ENCODE measurements at places on chromosomes 1 and 21.

DNA sequence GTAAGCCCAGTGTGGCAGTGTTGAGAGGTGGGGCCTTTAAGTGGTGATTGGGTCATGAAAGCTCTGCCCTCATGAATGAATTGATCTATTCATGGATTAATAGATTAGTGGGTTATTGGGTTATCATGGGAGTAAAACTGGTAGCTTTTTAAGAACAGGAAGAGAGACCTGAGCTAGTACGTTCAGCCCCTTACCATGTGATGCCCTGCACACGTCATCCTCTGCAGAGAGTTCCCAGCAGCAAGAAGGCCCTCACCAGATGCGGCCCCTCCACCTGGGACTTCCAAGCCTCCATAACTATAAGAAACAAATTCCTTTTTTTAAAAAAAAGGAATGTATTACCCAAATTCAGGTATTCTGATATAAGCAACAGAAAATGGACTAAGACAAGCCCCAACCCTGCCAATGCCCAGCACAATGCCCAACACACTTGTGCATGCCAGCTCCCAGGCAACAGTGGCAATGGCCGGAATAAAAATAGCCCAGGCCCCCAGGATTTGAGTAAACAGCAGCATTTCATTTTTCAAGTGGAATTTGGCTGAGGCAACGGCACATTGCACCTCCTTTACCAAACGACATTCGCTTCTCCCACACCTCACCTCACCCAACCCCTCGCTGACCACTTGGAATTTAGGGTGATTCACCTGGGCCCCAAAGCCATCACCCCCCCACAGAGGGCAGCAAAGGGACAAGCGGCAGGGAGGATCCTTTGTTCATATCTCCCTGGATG lies 215.9 kb downstream of the TOMM20 start:
- no peak for DNase-seq

GRCh38 chr1:214445831-214446614 lies 105.4 kb downstream of the PTPN14 start:
- DNase-seq, result peak; percentile 98

GRCh38 chr21:17507591-17507990 lies 5.3 kb upstream of the CXADR start:
- DNase-seq, result no peak

- no peak for DNase-seq
Observed at GRCh38 chr1:5981009-5981380, 11.2 kb downstream of the NPHP4 start.

- DNase-seq, result peak; percentile 86
Observed at GRCh38 chr1:55894521-55894920, 679.4 kb upstream of the USP24 start.

- DNase-seq, result peak; percentile 73
Observed at GRCh38 chr1:111516005-111516535, 12.6 kb upstream of the ADORA3 start.

DNA sequence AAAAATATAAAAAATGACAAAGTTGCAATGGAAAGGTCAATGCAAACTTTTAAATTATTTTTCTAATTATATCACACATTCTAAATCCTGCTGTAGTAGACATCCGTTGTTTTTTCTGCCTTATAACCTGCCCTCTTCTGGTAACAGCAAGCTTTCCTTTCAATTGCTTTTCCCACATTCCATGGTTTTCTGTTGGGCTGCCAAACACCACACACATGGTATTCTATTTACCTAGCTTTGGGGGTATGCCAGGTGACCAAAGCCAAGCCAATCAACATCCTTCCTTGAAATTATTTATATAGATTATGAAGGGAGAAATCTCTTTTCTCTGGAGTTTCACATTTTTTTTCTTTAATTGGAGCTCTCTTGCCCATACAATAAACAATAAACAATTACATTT lies 3.4 kb upstream of the LAMC1 start:
- DNase-seq, result peak; percentile 52

GRCh38 chr1:243735457-243735856 lies 114.6 kb downstream of the AKT3 start:
- no peak for DNase-seq

DNA sequence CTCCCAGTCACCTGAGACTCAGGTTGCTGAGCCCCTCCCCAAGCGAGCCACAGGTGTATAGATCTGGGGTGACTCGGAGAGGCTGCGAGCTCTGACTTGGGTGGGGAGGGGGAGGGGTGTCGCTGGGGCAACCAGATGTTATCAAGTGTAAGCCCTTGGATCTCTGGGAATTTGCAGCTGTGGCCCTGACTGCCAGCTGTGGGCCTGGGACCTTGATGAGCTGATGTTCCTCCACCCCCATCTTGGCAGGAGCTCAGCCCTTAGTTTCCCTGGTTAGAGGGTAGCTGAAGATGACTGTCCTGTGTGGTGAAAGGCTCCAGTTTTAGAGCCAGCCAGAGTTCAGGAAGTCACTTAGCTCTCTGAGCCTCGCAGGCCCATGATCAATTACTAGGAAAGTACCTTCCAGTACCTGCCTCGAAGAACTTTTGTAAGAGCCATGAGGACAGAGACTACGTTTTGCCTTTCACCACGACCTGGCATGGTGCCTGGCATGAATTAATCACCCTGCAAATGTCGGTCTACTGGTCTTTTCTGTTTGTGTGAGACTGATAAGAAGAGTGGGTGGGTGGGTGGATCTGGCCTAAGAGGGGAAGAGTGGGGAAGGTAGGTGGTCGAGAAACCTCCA lies 55.8 kb downstream of the YARS1 start:
- peak; percentile 73 for DNase-seq

DNA sequence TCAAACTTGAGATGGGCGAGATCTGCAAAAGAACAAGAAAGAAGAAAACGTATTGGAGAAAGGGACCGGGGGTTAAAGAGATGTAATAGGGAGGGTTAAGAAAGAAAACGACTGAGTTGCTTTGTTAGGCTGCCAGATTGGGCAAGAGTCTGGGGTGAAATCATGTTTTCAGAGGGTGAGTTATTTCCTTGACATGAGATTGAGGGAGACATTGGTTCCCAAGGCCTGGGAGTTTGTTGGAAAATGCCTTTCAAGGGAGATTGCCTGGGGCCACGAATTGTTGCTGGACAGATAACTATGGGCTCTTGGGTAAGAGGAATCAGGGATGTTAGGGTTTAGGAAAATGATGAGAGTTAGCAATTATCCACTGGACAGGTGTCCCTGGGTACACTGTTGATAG lies 776 bp upstream of the CADM3 start:
- DNase-seq, result peak; percentile 39

GRCh38 chr21:41064334-41064791 lies 103.6 kb upstream of the BACE2 start:
- DNase-seq, result no peak

- peak; percentile 55 for DNase-seq
Observed at GRCh38 chr21:29499734-29500343, 201.1 kb downstream of the BACH1 start.

GRCh38 chr1:78370356-78370755 lies 120.4 kb upstream of the PTGFR start:
- DNase-seq, result peak; percentile 91

DNA sequence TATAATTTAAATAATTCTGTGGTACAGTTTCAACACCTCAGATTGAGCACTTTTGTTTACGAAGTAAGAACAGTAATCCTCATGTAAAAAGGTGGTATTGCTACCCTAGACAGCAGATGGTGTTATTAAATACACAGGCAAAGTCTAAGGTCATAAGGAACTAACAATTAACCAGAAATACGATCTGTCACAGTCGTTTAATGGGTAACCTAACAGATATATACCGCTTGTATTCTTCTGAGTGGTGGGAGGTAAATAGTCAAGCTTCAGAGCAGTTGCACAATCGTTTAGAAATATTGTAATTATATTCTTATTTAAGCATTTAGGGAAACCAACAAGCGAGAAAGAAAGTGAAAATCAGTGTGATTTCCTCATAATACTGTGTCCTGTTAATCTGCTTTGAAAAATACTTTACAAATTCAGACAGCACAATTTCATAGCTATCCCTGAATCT lies 9.8 kb upstream of the IRF2BP2 start:
- no peak for DNase-seq

- no peak for DNase-seq
Observed at GRCh38 chr1:30311749-30312148, 411.6 kb downstream of the MATN1 start.

DNA sequence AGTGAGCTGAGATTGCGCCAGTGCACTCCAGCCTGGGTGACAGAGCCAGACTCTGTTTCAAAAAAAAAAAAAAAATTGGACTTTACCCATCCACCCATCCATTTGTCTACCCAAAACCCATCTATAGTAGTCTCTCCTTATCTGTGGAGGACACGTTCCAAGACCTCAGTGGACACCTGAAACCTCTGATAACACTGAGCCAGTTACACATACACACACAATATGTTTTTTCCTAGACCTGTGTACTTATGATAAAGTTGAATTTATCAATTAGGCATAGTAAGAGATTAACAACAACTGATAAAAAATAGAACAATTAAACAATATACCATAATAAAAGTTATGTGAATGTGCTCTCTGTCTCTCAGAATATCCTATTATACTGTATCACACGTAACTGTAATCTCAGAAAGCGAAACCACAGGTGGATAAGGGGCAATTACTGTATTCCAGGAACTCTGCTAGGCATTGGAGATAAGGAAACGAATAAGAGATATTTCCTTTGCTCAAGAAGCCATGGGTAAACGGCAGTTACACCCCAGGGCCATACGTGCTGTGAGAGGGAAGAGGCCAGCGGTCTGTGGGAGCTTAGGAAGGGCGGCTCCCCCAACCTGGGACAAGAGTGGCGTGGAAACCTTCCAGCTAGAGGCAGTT lies 84.2 kb upstream of the DISP3 start:
- DNase-seq, result no peak

GRCh38 chr1:102901996-102902395 lies 206.3 kb downstream of the COL11A1 start:
- DNase-seq, result peak; percentile 46

DNA sequence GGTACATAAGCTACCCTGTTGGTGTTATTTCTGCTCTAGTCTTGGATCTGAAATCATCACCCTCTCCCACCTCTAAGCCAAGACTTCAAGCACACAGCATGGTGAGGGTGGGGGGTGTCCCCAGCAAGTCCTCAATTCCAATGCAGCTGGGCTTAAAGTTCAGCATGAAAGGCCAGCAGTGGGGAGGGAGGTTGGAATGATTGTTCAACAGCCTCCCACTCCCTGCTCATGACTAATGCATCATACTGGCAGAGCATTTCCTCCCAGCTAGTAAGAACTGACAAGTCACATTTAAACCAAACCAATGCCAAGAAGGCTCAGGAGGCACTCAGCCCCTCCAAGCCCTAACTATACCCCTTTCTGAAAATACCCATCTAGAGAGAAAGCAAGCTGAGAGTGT lies 50.1 kb downstream of the TIAM1 start:
- DNase-seq, result peak; percentile 90

DNA sequence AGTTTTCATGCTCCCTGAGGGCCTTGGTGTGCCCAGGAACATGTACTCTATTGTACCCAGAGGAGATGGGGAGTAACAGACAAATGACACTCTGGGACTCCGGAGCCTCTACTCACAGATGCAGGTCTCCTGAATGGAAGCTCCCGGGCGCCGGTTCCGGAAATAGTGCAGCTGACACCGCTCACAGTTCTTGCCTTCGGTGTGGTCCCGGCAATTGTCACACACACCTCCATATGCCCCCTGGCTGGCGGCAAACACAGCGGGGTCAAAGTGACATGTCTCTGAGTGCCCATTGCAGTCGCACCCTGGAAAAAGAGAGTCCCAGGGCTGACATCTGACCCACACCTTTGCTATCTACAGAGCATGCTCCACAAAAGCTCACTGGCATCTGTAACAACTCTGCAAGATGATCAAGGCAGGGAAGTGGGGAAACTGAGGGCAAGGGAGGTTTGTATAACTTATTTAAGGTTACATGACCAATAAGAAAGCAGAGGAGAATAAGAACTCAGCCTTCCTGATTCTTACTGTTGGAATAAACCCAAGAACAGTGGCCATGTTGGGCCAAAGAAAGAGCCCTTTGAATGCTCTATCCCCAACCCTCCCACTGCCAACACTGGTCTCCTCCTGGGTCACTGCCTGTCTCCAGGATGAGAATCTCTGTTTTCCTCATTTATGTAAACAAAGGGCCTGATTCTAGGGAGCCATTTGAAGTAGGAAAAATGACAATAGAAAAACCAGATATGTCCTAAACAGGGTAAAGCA lies 22.4 kb downstream of the LAMB3 start:
- no peak for DNase-seq

GRCh38 chr1:197998110-197998509 lies 80.9 kb downstream of the LHX9 start:
- no peak for DNase-seq

GRCh38 chr1:221473411-221473810 lies 268.5 kb downstream of the DUSP10 start:
- DNase-seq, result no peak

DNA sequence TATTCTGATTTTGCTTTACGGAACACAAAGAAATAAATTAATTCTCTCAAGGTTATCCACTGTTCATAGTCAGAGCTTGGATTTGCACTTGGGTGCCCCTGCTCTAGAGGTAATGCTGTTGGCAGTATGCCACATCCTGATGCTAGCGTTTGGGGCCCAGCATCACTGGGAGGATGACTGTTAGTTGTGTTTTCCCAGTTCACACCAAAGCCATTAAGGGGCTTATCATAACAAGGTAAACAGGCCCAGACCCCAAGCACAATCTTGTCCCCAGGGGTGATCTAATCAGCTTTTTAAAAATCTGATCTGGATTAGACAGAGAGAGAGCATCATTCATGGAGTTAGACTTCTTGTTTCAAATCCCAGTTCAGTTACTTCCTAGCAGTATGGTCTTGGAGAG lies 60.2 kb upstream of the PBX1 start:
- DNase-seq, result no peak

DNA sequence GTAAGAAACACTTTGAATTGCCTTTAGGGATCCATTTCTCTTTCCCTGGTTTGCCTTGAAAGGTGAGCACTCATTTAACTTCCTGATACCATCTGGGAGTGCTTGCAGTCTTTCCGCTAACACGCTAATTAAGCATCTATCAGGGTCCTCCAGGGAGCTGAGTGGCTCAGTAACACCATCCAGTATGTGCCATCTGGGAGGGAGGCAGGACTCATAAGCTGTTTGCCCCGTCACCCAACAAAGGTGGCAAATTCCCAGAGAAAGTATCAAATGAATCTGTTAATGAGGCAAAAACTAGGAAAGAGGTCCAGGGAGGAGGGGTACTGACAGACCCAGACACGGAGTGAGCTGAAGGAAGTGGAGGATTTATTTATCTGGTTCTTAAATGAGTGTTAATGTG lies 430.9 kb downstream of the HLX start:
- no peak for DNase-seq

GRCh38 chr1:20100632-20101355 lies 18.5 kb downstream of the PLA2G2D start:
- DNase-seq, result peak; percentile 72

DNA sequence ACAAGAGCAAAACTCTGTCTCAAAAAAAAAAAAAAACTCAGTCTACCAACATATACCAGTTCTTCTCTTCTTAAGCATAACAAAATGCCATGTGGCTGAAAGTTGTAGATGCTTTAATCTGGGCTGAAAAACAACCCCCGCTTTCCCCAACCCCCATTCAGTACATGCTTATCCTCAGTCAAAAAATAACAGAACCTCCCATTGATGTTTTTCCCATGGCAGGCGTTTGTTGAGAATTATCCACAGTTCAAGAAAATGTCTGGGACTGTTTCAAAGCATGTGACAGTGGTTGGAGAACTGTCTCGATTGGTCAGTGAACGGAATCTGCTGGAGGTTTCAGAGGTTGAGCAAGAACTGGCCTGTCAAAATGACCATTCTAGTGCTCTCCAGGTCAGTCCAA lies 14.9 kb downstream of the VPS45 start:
- no peak for DNase-seq

GRCh38 chr1:61080413-61081143 lies 1.8 kb upstream of the NFIA start:
- DNase-seq, result no peak
